ENCODE measurements at places on chromosomes 3 and 15. TPM values are rescaled to one million over a fixed set of nuclear protein-coding genes. Genes with fewer than 3 reads are reported as not detected.

GRCh38 chr15:94297558-94297957 is 66.2 kb downstream of the MCTP2 start:
- H3K36me3 ChIP-seq: no peaks in the 10 kb centered on the region
- H3K4me3 ChIP-seq: no peak overlapping the region
- no peak for DNase-seq
- peaks cover 5% of the 10 kb centered on the region for H3K4me1 ChIP-seq
- H3K27ac ChIP-seq: no peak overlapping the region
- H3K27me3 ChIP-seq: no peaks in the 10 kb centered on the region

DNA sequence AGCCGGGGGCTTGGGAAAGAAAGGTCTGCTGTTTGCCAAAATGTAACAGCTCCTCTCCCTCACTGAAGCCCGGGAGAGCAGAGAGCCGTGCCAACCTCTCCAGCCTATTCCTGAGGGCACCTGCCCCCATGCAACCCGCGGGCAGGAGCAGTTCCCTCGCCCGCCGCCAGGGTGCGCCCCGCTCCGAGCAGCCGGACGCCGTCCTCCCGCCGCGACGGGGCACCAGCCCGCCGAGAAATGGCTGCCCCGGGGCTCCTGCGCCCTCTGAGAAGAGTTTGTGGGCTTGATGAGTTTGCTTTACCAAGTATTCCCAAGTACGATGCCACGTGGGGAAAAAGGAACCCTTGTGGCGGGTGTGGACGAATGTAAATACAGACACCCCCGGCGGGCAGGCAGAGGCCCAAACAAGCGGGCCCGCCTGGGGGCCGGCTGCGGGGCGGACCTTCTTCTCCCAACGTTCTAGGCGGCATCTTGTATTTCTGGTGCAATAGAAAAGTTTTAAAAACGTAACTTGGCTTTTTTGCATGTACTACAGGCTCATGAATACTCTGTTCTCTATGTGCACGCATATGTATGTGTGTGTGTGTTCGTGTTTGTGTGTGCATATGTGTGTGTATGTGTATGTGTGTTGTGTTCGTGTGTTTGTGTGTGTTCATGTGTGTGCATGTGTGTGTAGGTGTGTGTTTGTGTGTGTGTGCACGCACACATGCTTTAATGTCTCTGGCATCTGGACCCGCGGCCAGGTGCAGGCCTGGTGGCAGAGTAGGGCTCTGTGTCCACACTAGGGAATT is 162.9 kb downstream of the CHSY1 start:
- peaks cover 29% of the 10 kb centered on the region for H3K4me1 ChIP-seq
- no peak overlapping the region for H3K27ac ChIP-seq
- peak; percentile 49 for DNase-seq
- no peaks in the 10 kb centered on the region for H3K36me3 ChIP-seq

GRCh38 chr15:33425142-33425541 is 114.4 kb downstream of the RYR3 start:
- peaks cover 8% of the 10 kb centered on the region for H3K27me3 ChIP-seq
- no peaks in the 10 kb centered on the region for H3K4me1 ChIP-seq
- H3K4me3 ChIP-seq: no peak overlapping the region
- DNase-seq: peak; percentile 7
- no peaks in the 10 kb centered on the region for H3K36me3 ChIP-seq
- no peak overlapping the region for H3K27ac ChIP-seq

GRCh38 chr3:174675406-174675805 is 183.7 kb upstream of the NAALADL2 start:
- H3K27ac ChIP-seq: no peak overlapping the region
- H3K36me3 ChIP-seq: no peaks in the 10 kb centered on the region
- H3K4me3 ChIP-seq: no peak overlapping the region
- H3K4me1 ChIP-seq: peaks cover 9% of the 10 kb centered on the region
- no peak for DNase-seq
- no peaks in the 10 kb centered on the region for H3K27me3 ChIP-seq

- no peaks in the 10 kb centered on the region for H3K27me3 ChIP-seq
- DNase-seq: peak; percentile 12
- H3K36me3 ChIP-seq: peaks cover 7% of the 10 kb centered on the region
- peak overlapping the region; percentile 73 for H3K27ac ChIP-seq
Observed at GRCh38 chr3:129663045-129663446, 56.6 kb upstream of the PLXND1 start.

Gene FOXL2
- 6.2 TPM for total RNA-seq

Gene ATP13A5
- total RNA-seq: not detected

- DNase-seq: no peak
- H3K36me3 ChIP-seq: no peaks in the 10 kb centered on the region
- no peak overlapping the region for H3K27ac ChIP-seq
- no peak overlapping the region for H3K4me3 ChIP-seq
- H3K4me1 ChIP-seq: no peaks in the 10 kb centered on the region
- no peaks in the 10 kb centered on the region for H3K27me3 ChIP-seq
Observed at GRCh38 chr3:89179355-89180001, 72.1 kb downstream of the EPHA3 start.

- no peaks in the 10 kb centered on the region for H3K36me3 ChIP-seq
- H3K27ac ChIP-seq: no peak overlapping the region
- H3K4me3 ChIP-seq: no peak overlapping the region
- H3K27me3 ChIP-seq: no peaks in the 10 kb centered on the region
- H3K4me1 ChIP-seq: no peaks in the 10 kb centered on the region
- DNase-seq: no peak
Observed at GRCh38 chr3:104178680-104179079, 1188.0 kb upstream of the ALCAM start.

Gene IL17RB
- not detected for total RNA-seq

Gene UTS2B
- 0.69 TPM for total RNA-seq

Gene CDHR4
- total RNA-seq: not detected

DNA sequence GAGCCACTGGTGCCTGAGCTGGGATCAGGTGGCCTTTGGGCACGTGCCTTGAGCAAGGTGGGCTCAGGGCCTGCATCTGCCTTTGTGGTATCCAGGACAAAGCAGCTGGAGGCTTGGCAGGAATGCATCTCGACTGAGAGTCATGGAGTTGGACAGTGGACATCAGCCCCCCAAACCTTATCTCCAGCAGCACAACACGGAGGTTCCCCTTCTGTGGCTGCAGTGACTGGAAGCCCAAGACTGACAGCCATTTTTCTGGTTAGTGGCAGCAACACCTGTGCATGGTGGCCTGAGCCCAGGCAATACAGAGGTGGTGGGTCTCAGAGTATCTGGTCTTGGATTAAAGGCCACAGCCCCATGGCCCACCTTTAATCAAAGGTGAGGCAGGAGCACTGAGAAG is 27.8 kb upstream of the TSEN2 start:
- no peak overlapping the region for H3K27ac ChIP-seq
- H3K27me3 ChIP-seq: peaks cover 7% of the 10 kb centered on the region
- DNase-seq: no peak
- H3K4me1 ChIP-seq: peaks cover 30% of the 10 kb centered on the region
- no peaks in the 10 kb centered on the region for H3K36me3 ChIP-seq

Gene NME9
- not detected for total RNA-seq

- H3K27me3 ChIP-seq: no peaks in the 10 kb centered on the region
- no peak overlapping the region for H3K27ac ChIP-seq
- H3K4me3 ChIP-seq: no peak overlapping the region
- peaks cover 11% of the 10 kb centered on the region for H3K4me1 ChIP-seq
- no peak for DNase-seq
Observed at GRCh38 chr3:171364500-171364899, 95.7 kb downstream of the TNIK start.

Gene SAXO2
- 1.1 TPM for total RNA-seq

GRCh38 chr3:13308380-13308801 is 111.7 kb downstream of the NUP210 start:
- no peak overlapping the region for H3K4me3 ChIP-seq
- no peaks in the 10 kb centered on the region for H3K36me3 ChIP-seq
- no peaks in the 10 kb centered on the region for H3K4me1 ChIP-seq
- peaks cover 13% of the 10 kb centered on the region for H3K27me3 ChIP-seq
- DNase-seq: peak; percentile 48

DNA sequence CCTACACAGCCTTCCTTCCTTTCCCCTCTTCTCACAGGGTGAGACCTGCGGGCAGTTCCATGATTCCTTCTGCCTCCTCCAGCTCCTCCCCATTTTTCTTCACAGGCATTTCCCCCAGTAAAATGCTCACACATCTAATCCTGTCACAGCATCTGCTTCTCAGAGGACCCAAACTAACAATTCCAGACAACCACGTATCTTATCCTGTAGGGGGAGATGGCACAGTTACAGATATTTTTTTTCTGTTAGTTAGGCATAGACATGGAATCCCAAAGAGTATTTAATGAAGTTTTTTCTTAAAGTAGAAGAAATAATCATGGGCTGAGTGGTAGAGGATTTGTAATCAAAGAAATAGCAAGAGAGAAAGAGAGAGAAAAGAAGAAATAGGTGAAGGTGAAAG is 373.1 kb upstream of the ADAMTS9 start:
- H3K27ac ChIP-seq: no peak overlapping the region
- H3K36me3 ChIP-seq: no peaks in the 10 kb centered on the region
- no peak overlapping the region for H3K4me3 ChIP-seq
- H3K27me3 ChIP-seq: no peaks in the 10 kb centered on the region
- H3K4me1 ChIP-seq: no peaks in the 10 kb centered on the region

DNA sequence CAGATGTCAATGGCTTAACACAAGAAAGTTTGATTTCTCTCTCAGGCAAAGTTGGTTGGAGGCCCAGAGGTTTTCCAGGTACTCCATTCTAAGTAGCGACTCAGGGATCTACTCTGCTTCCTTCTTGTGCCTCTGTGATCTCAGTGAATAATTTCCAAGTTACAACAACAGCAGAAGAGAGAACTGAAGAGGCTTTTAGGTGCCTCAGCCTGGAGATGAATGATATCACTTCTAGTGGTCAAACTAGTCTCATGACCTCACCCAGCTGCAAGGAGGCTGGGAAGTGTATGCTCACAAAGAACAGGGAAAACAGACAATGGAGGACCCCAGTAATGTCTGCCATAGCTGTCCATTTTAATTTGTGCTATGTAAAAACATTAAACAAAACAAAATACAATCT is 4.6 kb upstream of the PRICKLE2 start:
- no peak overlapping the region for H3K4me3 ChIP-seq
- H3K27me3 ChIP-seq: no peaks in the 10 kb centered on the region
- peaks cover 50% of the 10 kb centered on the region for H3K4me1 ChIP-seq
- H3K36me3 ChIP-seq: peaks cover 4% of the 10 kb centered on the region
- DNase-seq: no peak
- H3K27ac ChIP-seq: peak overlapping the region; percentile 52

Gene CTXN2
- not detected for total RNA-seq

DNA sequence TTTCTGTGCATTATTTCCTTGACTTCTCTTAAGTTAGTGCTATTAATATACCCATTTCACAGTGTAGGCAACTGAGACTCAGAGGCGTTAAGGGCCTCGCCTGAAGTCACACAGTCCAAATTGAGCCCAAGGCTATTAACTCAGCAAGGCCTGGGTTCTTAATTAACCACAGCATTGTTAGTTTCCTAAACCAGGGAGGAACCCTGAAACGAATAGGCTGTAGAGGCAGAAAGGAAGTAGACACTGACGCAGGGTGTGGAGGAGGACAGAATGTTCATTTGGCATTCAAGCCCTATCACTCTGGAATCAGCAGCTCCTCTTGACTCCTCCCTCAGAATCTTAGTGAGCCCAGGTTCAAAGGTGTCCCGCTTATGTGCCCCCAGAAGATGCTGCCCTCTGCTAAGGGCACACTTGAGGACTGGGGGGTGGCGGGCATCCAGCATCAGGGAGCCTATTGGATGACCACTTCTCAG is 13.9 kb downstream of the ARHGEF3 start:
- H3K27ac ChIP-seq: no peak overlapping the region
- no peaks in the 10 kb centered on the region for H3K36me3 ChIP-seq
- H3K27me3 ChIP-seq: peaks cover 4% of the 10 kb centered on the region
- DNase-seq: no peak
- H3K4me1 ChIP-seq: peaks cover 25% of the 10 kb centered on the region

DNA sequence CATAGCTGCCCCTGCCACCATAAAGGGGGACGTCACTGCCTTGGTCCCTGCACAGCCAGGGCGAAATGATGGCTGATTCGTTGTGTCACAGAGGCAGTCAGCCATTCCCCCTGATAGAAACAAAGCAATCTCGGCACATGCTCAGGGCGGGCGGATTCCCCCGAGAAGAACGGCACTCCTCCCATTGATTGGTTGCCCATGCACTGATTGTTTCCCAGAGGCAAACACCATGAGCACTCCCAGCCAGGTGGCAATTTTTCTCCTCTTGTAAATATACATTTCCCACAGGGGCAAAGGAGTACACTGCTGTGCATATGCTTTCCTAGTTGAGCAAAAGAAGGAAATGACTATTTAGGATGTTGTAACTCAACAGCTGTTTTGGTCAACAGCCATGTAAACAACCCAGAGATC is 56.5 kb downstream of the KY start:
- no peak overlapping the region for H3K27ac ChIP-seq
- no peaks in the 10 kb centered on the region for H3K36me3 ChIP-seq
- no peak overlapping the region for H3K4me3 ChIP-seq
- no peaks in the 10 kb centered on the region for H3K4me1 ChIP-seq

Gene HAUS2
- total RNA-seq: 25.2 TPM

- DNase-seq: no peak
- no peak overlapping the region for H3K4me3 ChIP-seq
- H3K27me3 ChIP-seq: peaks cover 14% of the 10 kb centered on the region
- H3K4me1 ChIP-seq: peaks cover 7% of the 10 kb centered on the region
Observed at GRCh38 chr3:124611520-124611919, 118.7 kb upstream of the UMPS start.

DNA sequence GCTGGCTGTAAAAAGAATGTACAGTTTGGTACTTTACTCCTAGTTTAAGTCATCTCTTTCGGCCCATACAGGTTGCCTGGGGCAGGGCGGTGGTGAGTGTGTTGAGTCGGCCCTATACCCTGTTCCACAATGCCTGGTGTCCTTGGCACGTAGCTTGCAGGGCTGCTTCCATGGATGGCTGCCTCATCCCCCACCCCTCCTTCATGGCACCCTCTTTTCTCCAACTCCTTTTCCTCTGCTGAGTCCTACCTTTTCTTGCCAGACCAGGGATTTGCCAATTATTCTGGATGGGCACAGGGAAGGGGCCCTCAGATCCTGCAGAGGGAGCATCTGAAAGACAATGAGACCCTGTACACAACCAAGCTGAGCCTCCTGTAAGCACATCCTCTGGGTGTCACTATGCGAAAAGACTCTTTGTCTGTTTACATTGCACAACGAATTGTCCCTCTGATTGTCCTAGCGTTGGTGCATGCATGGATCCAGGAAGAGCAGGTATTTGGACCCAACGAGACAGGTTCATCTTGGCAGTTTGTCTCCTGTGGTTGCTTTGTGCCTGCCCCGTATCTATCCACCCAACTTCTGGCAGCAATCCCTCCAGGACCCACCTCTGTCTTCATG is 73.6 kb upstream of the CGNL1 start:
- peaks cover 19% of the 10 kb centered on the region for H3K4me1 ChIP-seq
- H3K36me3 ChIP-seq: no peaks in the 10 kb centered on the region
- H3K4me3 ChIP-seq: no peak overlapping the region
- H3K27me3 ChIP-seq: peaks cover 4% of the 10 kb centered on the region
- no peak for DNase-seq
- H3K27ac ChIP-seq: no peak overlapping the region

- DNase-seq: no peak
- no peak overlapping the region for H3K4me3 ChIP-seq
- peaks cover 31% of the 10 kb centered on the region for H3K4me1 ChIP-seq
- H3K27me3 ChIP-seq: peaks cover 2% of the 10 kb centered on the region
- no peaks in the 10 kb centered on the region for H3K36me3 ChIP-seq
Observed at GRCh38 chr3:190444006-190444405, 5.7 kb downstream of the TMEM207 start.

Gene GHSR
- total RNA-seq: not detected

Gene DISP2
- total RNA-seq: 0.23 TPM

GRCh38 chr3:197029511-197030167 is at the start of gene MELTF:
MELTF (minus strand) TSS chr3:197029817; CDS start chr3:197029702, 115 bp downstream.
- peaks cover 20% of the 10 kb centered on the region for H3K4me1 ChIP-seq
- no peaks in the 10 kb centered on the region for H3K36me3 ChIP-seq
- DNase-seq: no peak
- H3K4me3 ChIP-seq: peak within 1 kb of the TSS; percentile 66

GRCh38 chr3:50971487-50971924 is 296.8 kb downstream of the DOCK3 start:
- H3K27ac ChIP-seq: no peak overlapping the region
- no peaks in the 10 kb centered on the region for H3K4me1 ChIP-seq
- no peaks in the 10 kb centered on the region for H3K36me3 ChIP-seq
- DNase-seq: peak; percentile 44
